ENCODE measurements at places on chromosomes 12 and 14.

GRCh38 chr14:20683125-20683890 lies 1.1 kb upstream of the RNASE4 start:
- DNase-seq: peak; percentile 47

- no peak for DNase-seq
These were observed 380.1 kb downstream of the RAD51B start for GRCh38 chr14:68199554-68200151.

GRCh38 chr12:53973236-53974042 lies 513 bp downstream of the HOXC11 start:
- DNase-seq: no peak

DNA sequence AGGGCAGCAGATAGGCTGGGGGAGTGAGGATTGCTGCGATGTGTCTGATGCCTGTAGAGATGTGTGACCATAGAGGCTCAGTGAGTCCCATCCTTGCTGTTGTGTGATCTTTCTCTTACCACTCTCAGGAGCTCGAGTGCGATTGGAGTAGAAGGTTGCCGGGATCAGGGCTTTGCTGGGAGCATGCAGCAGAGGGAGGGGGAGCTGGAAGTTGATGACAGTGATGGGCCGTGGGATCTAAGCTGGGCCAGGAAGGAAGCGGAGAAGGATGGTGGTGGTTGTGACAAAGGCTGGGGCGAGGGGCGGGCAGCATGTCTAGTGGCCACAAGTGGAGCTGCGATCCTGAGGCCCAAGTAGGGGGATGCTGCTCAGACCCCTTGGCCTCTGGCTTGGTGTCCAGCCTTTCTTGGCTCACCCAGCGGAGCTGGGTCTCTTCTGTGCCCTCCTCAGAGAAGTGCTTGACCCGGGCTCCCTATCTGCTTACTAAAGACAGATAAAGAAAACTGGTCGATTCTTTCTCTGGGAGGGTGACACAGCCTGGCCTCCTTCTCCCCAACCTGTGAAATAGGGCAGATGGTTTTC lies 66.2 kb downstream of the PRMT8 start:
- DNase-seq: no peak

DNA sequence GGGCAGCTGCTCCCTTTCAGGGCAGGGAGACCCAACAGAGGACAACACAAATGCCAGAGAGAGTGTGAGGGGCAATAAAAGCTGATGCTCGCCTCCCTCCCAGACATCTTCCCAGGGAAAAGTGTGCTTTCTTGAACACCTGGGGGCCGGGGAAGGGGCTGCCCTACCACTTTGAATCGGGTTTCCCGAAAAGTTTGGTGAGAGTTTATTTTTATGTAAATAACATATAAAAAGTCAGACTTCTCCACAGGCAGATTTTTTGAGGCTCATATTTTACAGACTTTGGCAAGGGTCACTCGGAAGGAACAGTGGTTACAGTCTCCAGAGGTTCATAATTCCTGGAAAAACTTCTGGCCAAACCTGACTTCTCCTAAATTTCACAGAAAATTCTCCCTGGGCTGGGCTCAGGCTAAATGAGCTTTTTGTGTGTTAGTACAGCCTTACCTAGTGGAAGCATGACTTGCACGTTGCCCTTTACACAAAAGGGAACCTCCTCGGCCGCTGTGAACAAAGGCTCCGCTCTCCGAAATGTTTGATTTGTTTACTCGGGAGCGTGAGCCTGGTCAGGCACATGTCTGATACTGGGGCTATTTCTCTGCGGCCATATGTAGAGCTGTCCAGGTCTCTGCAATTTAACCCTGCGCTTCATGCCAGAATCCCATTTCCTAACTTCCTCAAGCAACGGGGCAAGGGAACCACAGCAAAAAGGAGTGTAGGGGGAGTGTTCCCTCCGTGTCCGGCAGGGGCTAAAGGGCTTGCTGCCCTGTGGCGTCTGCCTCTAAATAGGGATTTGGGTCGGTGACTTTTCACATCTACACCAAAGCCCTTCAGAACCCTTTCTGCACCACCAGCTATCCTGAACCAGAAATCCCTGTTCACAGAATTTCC lies 3.4 kb downstream of the RTL1 start:
- DNase-seq: no peak

DNA sequence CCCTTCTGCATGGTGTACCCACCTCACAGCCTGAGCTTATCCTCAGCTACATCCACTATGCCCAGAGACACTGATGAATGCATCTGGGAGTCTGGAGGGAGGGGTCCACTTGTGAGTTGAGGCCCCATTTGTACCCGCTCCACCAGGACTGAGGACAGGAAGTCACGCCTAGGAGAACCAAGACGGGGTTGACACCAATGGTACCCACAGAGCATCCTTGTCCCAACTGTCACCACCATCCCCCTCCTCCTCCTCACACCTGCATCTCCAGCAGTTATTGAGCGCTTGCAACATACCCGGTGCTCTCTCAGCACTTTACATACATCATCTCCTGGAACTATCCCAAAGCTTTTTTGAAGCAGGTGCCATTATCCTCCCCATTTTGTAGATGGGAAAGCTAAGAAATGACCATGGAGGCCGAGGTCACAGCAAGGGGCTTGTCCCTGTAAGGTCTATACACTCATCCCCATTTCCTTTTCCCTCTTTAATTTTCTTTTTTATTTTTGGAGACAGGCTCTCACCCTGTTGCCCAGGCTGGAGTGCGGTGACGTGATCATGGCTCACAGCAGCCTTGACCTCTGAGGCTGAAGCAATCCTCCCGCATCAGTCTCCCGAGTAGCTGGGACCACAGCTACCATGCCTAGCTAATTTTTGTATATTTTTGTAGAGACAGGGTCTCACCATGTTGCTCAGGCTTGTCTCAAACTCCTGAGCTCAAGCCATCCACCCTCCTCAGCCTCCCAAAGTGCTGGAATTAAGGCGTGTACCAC lies 31.7 kb downstream of the DGLUCY start:
- DNase-seq: no peak

DNA sequence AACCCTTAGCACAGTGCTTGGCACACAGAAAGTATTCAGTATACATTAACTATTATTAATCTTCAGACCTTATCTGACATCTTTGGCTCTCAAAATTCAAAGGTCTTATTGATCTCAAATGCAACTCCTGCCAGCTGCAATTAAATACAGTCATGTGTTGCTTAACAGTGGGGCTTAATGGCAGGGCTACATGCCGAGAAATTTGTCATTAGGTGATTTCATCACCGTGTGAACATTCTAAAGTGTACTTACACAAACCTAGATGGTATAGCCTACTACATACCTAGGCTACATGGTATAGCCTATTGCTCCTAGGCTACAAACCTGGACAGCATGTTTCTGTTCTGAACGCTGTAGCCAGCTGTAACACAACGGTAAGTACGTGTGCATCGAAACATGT lies 156.3 kb upstream of the TMCC3 start:
- DNase-seq: no peak

GRCh38 chr12:127991485-127991884 lies 275.5 kb upstream of the TMEM132C start:
- no peak for DNase-seq

Measured in stimulated activated CD8-positive, alpha-beta memory T cell treated with anti-CD3 and anti-CD28 coated beads, Interleukin-7, amount 100 ng/mL, for 1 hour (primary cell).